ENCODE measurements at places on chromosomes 3 and 15. TPM values are rescaled to one million over a fixed set of nuclear protein-coding genes. Genes with fewer than 3 reads are reported as not detected.

The CHST13 gene
- total RNA-seq, result 12.5 TPM

The ATG7 gene
- 68.8 TPM for total RNA-seq

The ROBO2 gene
- 0.45 TPM for total RNA-seq

The TMEM40 gene
- total RNA-seq, result not detected

DNA sequence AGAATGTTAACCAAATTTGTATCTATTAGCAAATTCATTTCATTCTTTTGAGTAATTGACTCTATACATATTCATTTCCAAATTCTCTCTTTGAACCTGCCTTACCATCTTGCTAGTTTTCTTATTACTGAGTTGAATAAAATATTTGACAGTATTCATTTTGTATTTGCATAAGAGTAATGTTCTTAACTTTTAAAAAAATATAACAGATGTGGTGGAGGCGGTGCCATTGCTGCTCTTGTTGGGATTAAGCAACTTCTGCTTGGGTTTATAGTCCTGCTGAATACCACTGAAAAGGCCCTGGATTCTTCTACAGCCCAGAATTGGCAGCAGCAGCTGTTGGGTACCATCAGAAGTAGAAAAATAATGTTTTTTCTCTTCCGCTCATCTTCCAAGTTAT lies 148.9 kb upstream of the PEX5L start:
- DNase-seq, result no peak

GRCh38 chr3:171939578-171939977 lies 96.4 kb downstream of the TMEM212 start:
- no peak for DNase-seq
